ENCODE measurements at places on chromosomes 1 and 21.

DNA sequence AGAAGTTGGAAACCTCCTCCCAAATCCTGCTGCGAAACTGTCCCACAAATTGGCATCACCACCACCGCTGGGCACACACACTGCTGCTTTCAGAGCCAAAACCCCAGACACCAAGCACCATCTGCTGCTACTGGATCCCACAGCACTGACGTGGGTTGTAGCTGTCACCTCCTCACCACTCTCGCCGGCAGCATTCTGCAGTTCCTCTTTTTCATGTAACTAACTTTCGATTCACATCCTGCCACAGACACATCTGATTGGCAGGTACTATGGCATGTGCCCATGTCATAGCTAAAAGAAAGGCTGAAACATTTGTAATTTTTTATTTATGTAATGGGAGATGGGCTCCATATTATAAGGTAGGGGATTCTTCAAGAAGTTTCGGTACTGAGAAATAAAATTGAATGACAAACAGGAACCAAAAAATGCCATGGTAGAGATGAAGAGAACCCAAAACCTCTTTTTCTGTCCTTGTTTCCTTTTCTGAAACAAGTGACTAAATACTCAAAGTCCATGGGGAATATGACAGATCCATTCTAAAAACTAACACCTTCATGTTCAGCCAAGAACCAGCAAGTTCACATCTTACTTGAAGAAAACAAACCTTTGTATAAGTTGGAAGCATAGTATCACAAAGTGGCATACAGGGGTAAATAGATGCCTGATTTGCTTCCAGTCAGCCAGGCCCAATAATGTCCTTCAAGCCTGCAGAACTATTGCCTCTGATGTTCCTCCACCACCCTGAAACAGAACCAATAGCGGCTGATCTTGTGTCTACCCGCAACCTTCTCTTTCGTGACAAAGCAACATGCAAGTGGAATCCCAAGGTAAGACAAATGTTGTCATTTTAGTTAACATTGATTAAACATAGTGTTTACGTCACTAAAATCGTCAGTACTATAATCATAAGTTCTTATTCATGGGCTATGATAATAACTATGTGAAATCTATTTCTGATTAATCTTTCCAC lies 26.6 kb upstream of the RGS13 start:
- peak; percentile 19 for DNase-seq

GRCh38 chr1:190179817-190180216 lies 297.8 kb downstream of the BRINP3 start:
- DNase-seq = no peak

DNA sequence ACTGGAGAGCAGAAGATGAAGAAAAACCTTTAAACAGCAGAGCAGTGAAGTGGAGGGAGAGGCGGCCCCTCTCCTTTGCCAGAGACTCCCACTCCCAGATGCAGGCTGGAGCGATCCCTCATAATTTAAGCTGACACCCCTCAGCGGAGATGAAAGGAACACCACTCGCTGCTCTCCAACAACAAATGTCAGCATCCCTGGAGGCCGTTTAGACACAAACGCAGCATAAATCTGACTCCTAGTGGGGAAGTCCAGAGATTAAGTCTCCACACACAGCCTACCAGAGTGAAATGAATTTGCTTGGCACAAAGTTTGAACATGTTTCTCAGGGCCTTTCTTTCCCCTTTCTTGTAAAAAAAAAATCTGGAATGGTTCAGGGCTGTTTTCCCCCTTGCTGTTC lies 137.8 kb downstream of the LMX1A start:
- no peak for DNase-seq

- DNase-seq = no peak
These were observed 75.4 kb downstream of the CENPF start for GRCh38 chr1:214678386-214678785.

GRCh38 chr1:236829085-236829484 lies 34.0 kb downstream of the MTR start:
- DNase-seq = no peak

DNA sequence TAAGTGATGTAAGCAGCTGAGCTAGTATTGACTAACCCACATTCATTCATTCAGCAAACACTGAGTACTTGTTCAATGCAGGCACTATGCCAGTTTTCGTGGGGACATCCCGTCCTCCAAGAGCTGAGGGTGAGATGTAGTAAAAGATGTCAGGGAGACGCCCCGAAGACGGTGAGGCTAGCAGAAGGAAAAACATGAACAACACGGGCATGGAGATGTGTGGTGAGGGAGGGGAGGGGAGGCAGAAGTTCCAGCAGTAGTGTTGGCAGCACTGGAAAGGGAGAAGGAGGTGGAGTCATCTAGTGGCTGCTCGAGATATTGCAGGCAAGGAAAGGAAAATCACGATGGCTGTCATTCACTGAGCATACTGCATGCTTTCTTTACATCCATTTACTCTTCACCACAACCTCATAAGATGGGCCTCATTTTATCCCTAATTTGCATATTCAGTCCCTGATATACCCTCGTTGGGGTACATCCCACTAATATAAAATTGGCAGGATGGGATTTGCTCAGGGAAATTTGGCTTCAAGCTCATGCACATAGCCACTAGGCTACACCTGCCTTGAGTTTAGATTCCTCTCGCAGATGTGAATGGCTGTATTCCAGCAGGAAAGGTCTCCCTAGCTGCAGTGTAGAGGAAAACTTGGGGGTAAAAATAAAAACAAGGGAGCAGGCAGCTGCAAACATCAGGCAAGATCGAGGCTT lies 14.5 kb downstream of the PDZK1IP1 start:
- no peak for DNase-seq

DNA sequence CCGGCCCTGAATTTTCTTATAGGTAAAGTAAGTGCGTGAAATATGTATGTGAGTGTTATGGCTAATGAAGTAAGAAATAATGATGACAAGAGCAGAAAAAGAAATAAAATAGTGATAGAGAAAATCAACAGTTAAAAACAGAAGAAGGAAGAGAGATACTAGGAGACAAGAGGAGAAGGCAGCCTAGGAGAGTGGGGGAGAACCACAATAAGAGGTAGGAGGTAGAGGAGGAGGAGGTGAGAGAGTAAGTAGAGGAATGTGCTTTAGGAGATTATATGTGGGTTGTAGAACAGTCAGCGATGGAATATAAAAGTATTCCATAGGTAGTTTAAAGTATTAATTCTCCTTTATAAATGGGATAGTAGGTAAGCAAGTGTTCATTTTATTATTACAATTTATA lies 861.5 kb upstream of the B3GALT2 start:
- no peak for DNase-seq

DNA sequence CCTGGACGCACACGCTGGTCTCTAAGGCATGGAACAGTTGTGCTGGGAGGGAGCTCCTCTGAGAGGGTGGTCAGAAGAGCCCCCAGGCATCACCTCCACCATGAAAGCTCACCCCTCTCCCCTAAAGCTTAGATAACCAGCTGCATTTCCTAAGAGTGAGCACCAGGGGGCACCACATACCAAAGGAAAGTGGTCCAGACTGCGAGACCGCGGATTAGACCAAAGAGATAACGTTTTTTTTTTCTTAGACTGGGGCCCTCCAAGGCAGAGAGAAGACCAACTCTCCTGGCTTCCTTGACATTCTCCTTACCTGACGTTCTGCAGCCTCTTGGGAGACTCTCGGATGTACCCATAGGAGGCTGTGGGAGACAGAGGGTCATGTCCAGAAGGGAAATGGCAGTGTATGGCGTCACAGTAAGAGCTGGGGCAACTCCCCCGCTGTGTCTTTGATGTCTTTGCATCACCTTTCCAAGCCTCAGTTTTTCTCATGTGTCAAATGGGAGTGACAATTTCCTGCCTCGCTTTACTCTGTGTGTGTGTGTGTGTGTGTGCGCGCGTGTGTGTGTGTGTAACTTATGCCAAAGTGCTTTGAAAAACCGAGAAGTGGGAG lies 12.3 kb upstream of the IFNLR1 start:
- peak; percentile 62 for DNase-seq

DNA sequence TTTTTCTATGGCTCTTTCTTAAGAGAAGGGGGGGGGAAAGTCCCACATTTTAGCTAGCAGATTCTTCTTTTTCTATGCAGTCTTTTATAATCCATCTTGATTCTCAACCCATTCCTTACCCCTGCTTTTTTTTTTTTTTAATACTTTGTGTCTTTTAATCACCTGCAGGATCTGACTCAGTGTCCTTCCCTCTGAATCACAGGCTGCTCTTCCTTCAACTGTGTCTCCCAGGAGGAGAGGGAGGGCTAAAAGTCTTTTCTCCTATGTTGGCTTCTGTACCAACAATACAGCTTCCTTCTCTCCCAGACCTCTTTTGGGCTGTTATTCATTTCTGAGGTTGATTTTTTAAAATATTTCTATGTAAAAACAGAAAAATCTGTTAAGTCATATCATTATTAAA lies 686.2 kb downstream of the ADGRL2 start:
- DNase-seq = no peak

GRCh38 chr1:204198348-204199340 lies 2.4 kb upstream of the KISS1 start:
- DNase-seq = no peak

DNA sequence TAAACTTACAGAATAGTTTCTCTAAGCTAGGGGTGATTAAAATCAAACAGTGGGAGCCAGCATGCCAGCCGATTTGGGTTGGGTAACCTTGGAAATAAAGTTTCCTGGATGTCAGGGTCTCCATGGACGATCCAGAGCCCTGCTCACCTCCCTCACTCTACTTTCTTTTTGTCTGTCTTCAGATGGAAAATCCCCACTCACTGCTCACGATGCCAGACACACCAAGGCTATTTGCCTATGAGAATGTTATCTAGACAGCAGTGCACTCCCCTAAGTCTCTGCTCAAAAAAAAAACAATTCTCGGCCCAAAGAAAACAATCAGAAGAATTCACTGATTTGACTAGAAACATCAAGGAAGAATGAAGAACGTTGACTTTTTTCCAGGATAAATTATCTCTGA lies 13.9 kb downstream of the SLAMF7 start:
- DNase-seq = no peak

DNA sequence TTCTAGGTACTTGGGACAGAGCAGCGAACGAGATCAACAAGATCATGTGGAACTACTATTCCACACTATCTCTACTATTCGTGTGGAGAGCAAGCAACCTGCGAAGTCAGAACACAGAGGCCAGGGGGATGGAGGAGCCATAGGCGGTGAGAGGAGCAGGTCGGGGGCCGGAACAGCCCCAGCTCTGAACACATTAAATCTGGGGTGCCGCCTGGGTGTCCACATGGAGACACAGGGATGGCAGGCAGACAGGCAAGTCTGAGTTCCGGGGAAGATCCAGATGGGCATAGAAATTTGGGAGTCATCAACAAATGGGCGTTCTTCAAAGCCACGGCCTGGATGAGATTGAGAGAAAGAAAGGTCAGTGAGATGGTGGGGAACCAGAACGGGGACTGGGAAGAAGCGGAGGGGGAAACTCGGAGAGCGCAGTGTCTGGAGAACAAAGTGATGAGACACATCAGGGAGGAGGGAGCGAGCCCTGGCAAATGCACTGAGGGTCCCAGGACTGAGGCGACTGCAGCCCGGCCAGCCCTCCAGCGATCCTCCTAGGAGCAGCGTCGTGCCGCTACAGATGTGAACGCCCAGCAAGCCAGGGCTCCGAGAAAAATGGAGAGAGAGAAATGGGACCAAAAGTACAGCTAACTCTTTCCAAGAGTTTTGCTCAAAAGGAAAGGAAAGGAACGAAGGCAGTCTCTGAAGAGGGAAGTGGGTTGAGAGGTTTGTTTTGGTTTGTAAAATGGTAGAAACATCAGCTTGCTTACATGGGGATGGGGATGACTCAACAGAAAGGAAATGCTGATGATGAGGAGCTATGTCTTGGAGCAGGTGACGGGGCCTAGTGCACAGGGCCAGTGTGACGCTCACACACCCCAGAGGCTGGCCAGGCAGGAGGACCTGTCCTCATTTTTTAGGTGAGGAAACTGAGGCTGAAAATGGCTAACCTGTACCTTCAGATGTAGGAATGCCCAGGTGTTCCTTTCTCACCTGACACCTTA lies 84.5 kb downstream of the GLIS1 start:
- DNase-seq = no peak

DNA sequence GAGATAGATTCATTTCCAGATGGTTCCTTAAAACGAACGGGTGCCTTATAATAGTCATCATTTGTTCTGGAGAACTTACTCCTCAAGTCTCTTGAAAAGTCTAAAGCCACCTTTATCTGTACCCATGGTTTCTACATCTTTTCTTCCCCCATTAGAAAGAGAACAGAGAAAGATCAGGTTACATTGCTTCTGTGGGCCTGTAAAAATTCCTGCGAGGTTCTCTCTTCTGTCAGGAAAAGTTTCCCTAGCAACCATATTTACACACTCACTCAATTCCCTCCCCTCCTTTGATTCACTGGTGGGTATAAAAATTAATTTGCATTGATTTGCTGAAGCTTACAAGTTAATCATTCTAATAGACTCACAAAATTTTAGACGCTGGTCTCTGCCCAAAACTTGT lies 6.7 kb downstream of the PHC2 start:
- no peak for DNase-seq

DNA sequence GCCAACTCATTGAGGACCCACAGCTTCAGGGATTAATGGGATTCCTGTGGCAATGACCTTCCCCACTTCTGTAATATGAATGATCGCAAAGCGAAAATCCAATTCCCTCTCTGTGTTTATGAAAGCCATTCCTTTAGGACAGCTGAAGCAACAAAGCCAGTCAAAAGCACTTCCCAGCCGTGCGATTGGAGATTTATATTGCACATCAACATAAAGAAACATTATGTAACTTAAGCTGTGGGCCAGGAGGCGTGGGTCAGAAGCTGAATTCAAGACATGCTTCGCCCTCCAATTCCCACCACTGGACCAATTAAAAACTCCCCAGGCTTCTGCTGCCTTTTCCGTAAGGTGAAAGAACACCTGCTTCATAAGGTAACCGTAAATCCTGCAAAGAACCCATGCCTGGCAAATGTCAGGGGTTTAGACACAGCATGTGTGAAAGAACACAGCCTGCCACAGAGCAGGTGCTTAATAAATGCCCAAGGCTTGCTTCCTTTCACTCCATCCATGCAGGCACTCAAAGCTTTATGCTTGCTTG lies 138.9 kb upstream of the SOD1 start:
- no peak for DNase-seq

- DNase-seq = no peak
These were observed 135.2 kb downstream of the CACNA1E start for GRCh38 chr1:181618559-181618958.

DNA sequence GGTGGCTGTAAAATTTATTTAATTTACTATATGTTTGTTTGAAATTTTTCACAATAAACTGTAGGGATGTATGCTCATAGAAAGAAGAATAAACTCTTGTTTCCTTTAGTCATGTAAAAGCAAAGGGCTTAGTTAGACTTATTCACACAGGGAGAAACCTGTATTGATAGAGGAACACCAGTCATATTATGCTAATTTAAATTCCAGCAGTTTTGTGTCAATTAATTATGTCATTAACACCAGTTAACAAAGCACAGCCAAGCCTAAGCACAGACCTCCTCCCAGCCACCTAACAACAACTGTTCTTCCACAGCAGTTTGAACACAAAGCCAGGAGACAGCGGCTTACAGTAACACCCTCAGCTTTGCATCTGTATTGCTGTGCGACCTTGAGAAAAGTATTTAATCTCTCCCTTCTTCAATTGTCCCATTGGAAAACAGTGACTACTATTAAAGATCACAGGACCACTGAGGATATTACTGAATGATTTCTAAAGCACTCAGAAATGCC lies 260.8 kb upstream of the RRP15 start:
- no peak for DNase-seq

Measured in stimulated activated CD4-positive, alpha-beta T cell treated with anti-CD3 and anti-CD28 coated beads, TNF-alpha, amount 100 ng/mL, for 4 hours (primary cell).